ENCODE measurements at places on chromosomes 7 and 10.

GRCh38 chr7:157990881-157991250 is 596.8 kb downstream of the PTPRN2 start:
- no peak for DNase-seq

- DNase-seq = no peak
Observed at GRCh38 chr10:110410329-110411046, 87.2 kb upstream of the DUSP5 start.

GRCh38 chr7:20532890-20533289 is 82.6 kb upstream of the ABCB5 start:
- no peak for DNase-seq

- DNase-seq = peak; percentile 46
Observed at GRCh38 chr10:32981760-32982159, 23.7 kb upstream of the ITGB1 start.

DNA sequence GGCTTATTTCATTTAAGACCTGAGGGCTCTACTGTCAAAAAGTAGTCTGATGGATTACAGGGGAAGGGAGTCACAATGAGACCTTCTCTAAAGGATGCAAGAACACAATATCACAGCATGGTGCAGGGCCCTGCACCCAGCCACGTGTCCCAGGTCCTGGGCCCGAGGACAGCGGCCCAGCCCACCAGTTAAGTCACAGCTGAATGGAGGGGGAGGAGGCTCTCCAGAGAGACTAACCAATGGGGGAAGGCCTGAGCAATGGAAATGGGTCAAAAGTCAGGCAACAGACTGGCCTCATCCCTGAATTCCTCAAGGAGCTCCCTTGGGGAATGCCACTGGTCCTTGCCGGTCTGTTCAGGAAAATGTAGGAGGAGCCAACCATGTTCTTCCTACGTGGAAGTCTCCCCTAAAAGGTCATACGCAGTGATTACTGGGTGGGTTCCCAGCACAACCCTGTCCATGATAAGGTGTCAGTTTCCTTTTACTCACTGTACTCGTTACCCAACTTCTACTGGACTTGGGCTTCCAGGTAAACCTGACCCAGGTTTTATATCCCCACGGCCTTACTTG is 28.3 kb downstream of the CCDC3 start:
- DNase-seq = no peak

DNA sequence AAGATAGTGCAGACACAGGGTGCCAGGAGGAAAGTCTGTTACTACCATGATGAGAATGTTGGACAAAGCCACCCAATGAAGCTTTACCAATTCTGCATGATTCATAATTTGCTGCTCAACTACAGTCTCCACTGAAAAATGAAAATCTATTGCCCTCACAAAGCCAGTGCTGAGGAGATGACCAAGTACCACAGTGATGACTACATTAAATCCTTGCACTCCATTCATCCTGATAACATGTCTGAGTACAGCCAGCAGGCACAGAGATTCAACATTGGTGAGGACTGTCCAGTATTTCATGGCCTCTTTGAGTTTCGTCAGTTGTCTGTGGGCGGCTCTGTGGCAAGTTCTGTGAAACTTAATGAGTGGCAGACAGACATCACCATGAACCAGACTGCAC is 144.0 kb downstream of the PLCE1 start:
- DNase-seq = no peak

DNA sequence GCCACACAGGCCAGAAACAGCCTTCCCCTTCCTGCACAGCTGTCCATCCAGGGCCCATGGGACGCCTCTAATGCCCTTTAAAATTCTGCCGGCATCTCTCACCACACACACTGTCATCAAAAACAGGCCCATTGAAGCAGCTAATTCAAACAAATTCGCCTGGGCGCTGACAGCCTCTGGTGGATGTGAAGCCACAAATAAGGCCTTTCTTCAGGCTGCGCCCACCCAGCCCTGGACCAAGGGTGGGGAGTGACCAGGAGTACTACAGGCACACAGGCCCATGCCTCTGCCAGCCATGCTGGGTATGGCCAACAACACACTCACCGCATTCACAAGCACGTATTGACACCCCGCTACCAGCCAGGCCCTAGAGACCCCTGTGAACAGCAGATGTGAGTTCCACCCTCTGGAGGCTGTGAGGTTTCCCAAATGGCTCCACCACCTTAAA is 54.6 kb downstream of the SLIT1 start:
- no peak for DNase-seq

DNA sequence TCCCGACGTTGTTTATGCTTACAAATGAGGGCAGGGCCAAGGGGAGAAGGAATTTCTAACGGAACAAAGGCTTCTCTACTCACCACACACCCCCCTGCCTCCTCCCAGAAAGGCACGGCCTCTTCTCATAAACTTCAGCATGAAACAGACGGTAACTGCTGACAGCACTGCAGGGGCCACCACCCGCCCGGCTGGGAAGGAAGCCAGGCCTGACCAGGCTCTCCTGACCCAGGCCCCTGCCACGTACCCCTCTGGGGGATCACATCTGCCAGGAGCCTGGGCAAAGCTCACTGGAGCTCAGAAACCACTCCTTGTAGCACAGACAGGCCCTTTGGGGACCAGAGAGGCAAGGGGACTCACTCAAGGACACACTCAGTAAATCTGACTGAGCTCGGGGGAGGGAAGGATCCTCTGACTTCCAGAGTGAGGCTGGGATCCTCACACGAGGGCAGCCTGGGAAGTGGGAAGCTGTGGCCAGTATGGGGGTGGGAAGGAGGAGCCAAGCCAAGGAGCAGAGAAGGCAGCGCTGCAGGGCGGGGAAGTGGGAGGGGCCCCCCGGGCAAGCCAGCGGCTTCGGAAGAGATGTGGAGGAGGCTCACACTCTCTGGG is 46.1 kb downstream of the ZCCHC24 start:
- peak; percentile 15 for DNase-seq

DNA sequence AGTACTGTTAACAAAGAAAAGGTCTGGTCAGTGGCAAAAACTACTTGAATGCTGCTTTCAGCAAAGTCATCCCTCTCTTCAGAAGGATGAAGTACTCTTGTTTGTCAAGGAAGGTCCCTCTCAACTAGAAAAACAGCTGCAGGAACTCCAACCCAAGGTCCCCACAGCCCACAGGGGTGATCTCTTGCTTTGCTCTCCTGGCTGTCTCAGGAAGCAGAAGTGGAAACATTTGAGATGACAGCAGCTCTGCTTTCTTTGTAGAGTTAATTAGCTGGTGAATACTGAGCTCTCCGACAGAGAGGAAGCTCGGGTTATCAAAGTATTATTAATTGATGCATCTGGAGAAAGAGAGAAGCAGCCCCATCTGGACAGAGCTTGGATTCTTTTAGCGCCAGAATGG is 25.4 kb upstream of the LRGUK start:
- no peak for DNase-seq

- DNase-seq = no peak
Observed at GRCh38 chr7:110043519-110043918, 1047.4 kb upstream of the LRRN3 start.

DNA sequence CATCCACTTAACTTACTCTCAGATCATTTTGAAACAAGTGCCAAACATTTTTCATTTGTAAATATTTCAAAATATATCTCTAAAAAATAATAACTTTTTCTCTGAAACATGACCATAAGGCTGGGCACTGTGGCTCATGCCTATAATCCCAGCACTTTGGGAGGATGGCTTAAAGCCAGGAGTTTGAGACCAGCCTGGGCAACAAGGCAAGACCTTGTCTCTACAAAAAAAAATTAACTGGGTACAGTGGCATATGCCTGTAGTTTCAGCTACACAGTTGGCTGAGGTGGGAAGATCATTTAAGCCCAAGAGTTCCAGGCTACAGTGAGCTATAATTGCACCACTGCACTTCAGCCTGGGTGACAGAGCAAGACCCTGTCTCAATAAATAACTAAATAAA is 36.4 kb downstream of the USP54 start:
- no peak for DNase-seq

GRCh38 chr7:111760043-111760442 is 197.8 kb upstream of the IMMP2L start:
- DNase-seq = no peak

GRCh38 chr7:30903146-30903545 is 8.5 kb upstream of the AQP1 start:
- no peak for DNase-seq

DNA sequence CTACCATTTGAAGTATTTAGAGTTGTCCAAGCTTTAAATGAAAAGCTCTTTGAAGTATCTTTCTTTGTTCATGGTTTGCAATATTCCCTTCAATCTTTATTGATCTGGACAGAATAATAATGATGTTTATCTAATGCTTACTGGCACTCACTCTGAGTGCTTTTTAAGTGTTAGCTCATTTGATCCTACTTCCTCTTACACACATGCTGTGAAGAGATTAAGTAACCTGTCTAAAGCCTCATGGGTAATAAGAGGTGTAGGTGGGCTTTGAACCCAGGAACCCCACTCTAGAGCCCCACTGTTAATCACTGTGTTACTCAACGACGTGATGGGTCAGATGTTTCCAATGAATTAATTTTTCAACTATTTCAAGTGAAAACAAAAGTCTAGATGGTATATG is 31.1 kb upstream of the ADD3 start:
- no peak for DNase-seq

- no peak for DNase-seq
Observed at GRCh38 chr7:36623247-36623646, 101.0 kb downstream of the AOAH start.

- DNase-seq = peak; percentile 45
Observed at GRCh38 chr7:26101361-26102151, 50.4 kb upstream of the NFE2L3 start.

- DNase-seq = no peak
Observed at GRCh38 chr10:103967448-103968071, 620 bp downstream of the SLK start.

DNA sequence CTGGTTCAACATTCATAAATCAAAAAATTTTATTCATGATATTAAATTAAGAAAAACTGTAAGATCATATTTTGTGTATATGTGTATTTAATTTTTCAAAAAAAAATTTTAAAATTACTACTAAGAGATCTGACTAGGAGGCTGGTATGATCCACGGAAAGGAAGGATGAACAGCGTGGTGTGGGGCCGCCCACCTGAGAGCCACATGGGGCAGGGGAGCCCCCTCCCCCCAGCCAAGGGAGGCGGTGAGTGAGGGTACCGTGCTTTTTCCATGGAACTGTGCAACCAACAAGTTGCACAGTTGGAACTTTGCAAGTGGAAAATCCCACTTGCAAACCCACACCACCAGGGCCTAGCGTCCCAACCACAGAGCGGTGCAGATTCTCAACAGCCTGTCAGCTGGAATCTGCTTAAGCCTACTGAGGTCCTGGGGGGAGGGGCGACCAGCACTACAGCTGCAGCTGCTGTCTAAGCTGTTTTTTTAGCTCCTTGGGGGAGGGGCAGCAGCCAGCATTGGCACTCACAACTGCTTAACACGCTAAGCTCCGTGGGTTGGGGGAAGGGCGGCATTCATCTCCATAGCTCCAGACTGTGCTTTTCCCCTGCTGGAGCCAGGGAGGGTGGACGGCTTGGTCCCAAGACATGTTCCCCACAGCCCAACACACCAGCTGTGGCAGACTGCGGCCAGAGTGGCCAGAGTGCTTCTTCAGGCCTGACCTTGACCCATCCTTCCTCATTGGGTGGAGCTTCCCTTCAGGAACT is 94.2 kb upstream of the IGFBP3 start:
- DNase-seq = no peak

GRCh38 chr10:92590623-92591549 is 2.0 kb upstream of the KIF11 start:
- no peak for DNase-seq

DNA sequence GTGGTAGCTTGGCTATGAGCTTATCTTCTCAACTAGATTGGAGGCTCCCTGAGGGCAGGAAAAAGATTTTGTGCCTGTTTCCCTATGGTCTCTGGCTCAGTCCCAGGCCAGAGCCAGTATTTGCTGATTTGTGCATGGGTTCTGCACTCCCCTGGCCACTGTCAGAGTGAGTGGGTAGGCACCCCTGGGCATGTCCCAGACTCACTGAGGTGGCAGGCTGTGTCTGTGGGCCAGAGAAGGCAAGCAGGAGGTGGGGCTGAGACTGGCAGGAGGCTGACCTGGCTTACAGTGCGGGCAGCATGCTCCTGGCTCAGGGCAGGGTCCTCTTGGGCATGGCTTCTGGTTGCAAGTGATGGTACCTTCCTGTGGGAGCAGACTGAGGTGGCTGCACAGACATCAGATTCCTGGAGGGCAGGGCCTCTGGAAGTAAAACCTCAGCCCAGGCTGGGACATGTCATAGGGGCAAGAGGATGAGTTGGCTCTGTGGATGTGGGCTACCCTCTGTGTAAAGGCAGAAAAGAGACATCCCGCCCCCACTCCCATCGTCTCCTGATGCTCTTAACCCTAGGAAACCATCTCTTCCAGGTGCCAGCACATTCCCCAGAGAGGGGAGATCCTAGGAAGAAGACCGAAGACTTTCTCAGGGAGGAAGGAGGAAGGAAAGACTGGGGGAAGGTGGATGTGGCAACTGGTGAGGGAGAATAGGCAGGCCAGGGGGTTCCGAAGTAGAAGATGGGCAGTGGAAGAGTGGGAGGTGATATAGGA is 4.3 kb downstream of the KCP start:
- DNase-seq = no peak

GRCh38 chr10:11093771-11094736 is 76.4 kb downstream of the CELF2 start:
- DNase-seq = no peak
